ENCODE measurements at places on chromosomes 2 and 18.

GRCh38 chr18:36757991-36758390 is 70.8 kb downstream of the TPGS2 start:
- no peak for DNase-seq

DNA sequence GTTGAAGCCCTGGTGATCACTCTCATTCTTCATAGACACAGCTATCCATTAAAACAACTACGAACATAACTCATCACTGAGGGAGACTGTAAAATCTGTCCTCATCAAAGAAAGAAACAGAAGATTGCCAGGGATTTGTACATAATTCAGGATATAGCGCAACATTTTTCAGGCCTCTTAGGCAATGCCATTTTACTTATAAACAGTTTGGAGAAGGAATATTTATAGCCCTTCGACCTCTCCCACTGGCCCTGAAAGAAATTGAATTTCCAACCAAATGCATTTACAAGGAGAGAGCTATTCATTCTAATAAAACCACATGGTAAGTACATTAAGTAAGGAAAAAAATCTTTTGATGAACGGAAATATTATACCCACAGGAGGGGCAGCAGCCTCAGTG is 295.0 kb downstream of the RAD51AP2 start:
- DNase-seq, result no peak

GRCh38 chr2:165868211-165868610 is 74.2 kb upstream of the GALNT3 start:
- no peak for DNase-seq

- no peak for DNase-seq
These were observed 6.4 kb upstream of the ATP9B start for GRCh38 chr18:79062806-79063205.

DNA sequence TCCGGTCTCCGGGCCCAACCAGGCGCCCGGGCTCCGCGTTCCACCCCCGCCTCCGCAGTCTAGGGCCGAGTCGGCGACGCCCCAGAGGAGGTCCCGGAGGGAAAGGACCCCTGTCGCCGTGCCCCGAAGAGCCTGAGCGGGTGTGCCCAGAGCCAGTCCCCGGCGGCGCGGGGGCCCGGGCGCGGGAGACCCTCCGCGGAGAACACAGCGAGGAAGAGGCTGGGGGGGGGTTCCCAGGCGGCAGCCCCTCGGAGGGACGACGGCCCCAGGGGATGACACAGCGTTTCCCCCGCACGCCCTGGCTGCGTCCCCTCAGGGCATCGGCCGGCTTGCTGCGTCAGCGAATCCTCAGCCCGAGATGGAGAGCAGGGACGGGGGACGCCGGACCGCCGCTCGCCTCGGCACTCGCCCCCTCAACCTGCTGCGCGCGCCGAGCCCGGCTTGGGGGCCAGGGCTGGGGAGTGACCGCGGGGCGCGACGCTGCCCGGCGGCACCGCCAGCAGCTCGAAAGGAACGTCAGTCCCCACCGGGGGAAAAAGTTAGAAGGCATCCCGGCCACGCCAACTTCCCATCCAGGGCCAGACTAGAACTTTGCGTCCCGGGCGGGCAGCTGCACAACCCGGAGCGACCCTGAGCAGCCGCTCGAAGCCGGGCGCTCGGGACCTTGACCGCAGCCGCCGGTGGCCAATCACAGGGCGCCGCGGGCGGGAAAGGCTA is 711 bp downstream of the SFXN5 start:
- no peak for DNase-seq

DNA sequence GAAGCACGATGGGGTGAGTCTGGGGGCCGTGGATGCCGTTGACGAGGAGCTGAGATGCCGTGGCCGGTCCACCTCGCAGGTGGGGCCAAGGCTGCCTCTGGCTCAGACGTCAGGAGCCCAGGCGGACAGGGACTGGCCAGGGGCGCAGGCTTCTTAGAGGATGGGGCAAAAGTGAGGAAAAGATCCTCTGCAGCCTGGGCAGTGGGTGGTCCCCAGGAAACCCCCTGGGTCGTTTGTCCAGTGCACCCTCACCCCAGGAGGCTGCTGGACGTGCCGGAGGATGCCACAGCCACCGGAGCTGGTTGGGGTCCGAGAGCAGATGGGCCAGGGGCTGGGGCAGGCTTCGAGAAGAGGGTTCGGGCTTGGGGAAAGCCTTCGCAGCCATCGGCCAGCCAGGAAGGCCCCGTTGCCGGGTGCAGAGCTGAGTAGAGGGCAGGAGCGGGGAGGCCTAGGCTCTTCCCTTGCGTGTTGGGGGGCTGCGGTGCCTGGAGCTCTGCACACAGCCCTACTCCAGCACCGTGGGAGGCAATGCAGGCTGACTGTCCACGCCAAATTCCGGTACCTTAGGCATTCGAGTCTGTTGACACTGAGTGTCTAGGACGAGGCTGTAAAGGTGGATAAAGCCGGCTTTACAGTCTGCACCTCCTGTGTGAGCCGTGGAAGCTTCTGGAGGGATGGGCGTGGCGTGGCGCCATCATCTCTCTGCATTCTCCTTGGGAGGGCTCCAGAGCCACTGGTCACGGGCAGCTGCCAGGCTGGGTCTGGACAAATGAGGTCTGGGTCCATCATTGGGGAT is 18.8 kb downstream of the GPC1 start:
- no peak for DNase-seq

DNA sequence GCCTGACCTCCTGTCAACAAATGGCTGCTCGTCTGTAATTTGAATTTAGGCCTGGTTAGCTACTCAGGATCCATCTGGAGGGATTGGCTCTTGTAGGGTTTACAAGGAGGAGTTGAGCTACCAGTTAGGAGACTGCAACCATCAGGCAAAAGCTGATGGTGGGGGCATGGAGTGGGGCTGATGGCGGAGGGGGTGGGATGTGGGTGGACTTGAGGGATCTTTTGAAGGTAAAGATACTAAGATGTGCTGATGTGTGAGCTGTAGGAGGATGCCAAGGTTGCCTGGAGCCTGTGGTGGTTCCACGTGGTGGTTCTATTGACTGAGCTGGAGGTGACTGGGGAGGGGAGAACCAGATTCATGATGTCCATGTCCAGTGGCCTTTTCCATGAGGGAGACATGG is 240.7 kb downstream of the LPIN1 start:
- no peak for DNase-seq

GRCh38 chr2:124533226-124533954 is 508.3 kb downstream of the CNTNAP5 start:
- no peak for DNase-seq

- no peak for DNase-seq
These were observed 17.9 kb upstream of the NYAP2 start for GRCh38 chr2:225381609-225382008.

DNA sequence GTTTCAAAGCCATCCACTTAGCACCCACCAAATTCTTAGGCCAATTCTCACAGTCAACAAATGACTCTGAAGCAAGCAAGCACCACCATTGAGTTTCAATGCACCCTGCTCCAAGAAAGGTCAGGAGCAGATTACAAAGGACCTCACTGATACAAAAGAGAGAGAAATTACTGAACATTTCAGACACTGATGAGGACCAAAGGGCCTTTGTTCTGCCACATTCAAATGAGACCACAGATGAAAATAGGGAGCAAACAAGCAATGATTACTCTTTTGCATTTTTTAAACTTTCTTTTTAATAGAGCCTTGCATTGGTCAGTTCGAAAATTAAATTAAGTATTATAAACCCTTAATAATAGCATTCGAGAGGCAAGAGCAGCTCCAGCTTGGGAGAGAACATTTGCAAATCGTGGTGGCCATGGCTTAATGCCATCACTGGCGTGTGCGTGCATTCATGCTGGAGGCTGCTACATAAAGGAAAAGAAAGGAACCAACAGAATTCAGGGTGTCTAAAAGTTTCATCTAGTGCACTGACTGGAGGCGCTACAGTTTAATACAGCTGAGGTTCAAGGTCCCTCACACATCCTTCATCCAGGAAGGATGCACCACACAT is 87.5 kb downstream of the KLF7 start:
- DNase-seq, result no peak

DNA sequence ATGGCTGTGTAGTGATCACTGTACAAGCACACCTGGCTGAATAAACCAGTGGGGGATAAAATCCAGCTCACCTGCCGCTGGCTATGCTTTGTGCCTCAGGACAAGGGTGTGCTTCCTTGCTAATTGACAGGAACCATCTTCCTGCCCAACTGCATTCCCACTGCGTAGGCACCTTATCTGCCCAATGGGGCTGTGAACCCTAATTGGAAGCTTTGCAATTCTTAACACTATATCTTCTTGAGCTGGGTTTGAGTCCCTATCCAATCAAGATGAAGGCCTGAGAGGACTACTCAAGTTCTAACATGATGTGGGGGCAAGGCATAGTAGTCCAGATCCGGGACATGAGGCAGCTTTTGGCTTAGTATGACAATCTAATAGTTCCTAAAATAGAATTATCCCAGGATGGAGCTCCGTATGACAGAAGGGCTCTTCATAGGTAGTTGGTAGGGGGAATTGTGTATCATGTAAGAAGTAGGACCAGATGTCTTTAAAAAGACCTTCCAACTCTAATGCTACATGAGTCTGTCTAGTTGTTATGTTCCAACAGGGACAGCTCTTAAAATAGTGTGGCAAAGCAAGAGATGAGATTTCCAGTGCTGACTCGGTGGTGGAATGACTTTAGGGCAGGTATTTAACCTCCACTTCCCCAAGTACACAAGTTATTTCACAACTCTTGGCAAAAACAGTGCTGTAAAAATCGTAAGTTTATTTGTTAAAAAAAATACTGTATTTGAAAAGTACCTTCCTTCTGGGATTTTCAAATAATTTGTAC is 2.3 kb upstream of the TMEM150A start:
- DNase-seq, result no peak

DNA sequence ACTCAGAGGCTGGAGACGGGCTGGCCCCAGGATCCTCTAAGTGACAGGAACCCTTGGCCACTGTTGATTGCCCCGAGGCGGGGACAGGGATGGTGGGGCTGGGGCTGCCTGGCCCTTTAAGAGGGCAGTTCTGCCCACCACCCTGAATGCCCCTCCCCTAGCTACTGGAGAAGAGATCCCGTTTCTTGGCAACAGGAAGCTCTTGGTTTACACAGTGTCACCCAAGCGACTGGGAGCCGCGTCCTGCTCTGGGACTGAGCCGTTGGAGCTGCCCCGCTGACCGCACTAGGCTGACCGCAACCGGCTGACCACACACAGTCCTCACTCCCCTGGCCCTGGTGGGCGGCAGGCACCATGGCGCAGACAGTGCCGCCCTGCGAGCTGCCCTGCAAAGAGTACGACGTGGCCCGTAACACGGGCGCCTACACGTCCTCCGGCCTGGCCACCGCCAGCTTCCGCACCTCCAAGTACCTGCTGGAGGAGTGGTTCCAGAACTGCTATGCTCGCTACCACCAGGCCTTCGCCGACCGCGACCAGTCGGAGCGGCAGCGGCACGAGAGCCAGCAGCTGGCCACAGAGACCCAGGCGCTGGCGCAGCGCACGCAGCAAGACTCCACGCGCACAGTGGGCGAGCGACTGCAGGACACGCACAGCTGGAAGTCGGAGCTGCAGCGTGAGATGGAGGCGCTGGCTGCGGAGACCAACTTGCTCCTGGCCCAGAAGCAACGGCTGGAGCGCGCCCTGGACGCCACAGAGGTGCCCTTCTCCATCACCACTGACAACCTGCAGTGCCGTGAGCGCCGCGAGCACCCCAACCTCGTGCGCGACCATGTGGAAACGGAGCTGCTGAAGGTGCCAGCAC is at the start of gene TEKT4:
Gene TEKT4, plus strand, starts transcription at position 205 of the 862 bp plus-strand sequence. Its CDS starts 150 bp downstream, at position 355.
- DNase-seq, result no peak

DNA sequence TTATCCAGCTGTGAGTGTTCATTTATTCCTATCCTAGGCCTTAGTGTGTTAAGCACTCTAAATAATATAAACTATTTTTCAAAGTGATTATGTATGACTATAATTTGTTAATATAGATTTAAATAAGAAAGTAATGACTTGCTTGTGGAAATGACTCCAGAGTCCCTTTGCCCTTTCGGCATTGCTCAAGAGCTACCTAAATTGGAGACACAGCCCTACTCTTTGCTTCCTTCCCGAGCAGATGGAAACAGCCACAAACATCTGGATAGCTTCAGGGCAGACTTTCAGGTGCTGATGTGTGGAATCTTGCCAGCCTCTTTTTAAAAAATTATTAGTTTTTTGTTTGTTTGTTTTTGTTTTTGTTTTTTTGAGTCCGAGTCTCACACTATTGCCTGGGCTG is 44.0 kb downstream of the SUMO1 start:
- no peak for DNase-seq

GRCh38 chr2:21155365-21156136 is 31.8 kb downstream of the TDRD15 start:
- no peak for DNase-seq

- DNase-seq, result no peak
These were observed 751 bp downstream of the IL18R1 start for GRCh38 chr2:102356381-102356712.

DNA sequence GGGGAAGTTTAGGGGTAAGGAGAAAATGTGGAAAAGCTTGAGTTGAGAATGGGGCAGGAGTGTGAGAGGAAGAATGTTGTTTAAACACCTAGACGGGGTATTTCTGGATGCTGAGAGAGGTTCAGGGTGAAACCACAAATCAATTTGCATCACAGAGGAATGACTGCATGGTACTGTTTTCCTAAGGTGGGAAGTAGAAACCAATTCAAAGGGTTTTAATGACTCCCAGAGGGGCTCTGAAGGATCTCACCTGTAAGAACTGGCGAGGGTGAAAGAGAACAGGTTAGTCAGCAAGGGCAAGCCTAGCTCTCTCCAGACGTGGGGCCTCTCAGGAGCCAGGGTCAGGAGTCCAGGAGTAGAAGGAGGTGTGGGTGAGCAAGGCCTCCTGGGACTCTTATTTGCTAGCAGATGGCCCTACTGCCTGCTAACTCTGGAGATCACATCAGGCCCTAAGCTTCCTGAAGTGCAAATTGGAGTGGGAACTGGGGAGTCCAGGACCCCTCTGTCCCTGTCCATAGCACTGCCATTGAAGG is 133.0 kb upstream of the CELF4 start:
- no peak for DNase-seq

DNA sequence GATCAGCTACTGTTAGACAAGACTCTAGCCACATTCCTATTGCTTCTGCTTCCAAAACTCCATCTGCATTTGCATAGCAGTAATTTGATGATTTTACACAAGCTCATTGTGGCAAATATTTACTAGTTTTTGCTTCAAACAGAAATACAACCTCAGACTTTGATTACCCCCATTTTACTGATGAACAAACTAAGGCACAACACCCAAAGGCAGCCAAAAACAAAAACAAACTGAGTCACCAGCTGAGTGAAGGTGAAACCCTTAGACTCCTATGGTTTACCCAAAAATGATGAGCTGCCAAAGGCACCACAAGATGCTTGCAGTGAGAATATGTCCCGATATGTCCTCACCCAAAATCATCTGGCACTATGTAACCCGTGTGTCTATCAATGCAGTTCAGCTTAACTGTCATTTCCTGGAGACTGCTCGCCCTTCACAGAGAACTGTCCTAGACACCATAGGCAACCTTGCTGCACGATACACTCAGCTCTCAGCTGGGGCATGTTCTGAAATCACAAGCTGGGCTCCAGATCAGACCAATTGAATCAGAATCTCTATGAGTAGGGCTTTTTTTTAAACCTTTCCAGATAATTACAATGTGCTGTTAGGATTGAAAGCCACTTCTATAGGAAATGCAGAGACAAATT is 4.1 kb upstream of the EVA1A start:
- no peak for DNase-seq

GRCh38 chr2:6818012-6818411 is 47.7 kb downstream of the CMPK2 start:
- DNase-seq, result no peak
